ENCODE measurements at places on chromosomes 16 and 17.

GRCh38 chr17:65633988-65634387 is 72.5 kb upstream of the AXIN2 start:
- peak; percentile 17 for DNase-seq

GRCh38 chr17:73198930-73199260 is 6.0 kb downstream of the COG1 start:
- DNase-seq, result no peak

DNA sequence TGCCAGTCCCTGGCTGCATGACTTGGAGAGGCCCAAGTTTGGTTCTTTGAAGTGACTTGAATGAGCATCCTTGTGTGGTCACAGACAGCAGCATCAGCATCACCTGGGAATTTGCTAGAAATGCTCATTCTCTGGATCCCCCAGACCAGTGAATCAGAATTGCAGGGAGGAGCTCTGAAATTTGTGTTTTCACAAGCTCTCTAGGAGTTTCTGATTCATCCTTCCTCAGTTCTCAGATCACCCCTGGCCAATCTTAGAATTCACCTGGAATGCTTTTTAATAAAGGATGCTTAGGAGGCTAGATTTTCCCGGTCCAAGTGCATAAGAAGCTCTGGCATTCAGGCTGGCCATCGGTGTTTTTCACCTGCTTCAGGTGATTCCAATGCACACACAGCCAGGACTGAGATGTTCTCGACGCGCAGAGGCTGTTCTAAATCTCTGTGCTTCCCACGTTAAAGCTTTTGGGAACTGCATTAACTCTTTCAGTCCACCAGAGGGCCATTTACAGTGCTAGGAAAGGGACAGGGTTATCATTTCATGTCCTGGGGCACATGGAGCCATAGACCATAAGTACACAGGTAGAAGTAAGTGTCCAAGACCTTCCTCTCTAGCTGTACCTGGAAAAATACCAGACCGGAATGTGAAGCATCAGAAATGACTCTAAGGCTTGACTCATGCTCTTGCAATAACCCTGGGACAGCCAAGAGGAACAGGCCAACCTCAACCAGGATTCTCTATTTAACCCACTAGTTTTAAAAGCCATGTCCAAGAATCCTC is 85.7 kb upstream of the XYLT1 start:
- DNase-seq, result no peak

GRCh38 chr17:79937391-79938335 is 98.0 kb downstream of the TBC1D16 start:
- DNase-seq, result no peak

DNA sequence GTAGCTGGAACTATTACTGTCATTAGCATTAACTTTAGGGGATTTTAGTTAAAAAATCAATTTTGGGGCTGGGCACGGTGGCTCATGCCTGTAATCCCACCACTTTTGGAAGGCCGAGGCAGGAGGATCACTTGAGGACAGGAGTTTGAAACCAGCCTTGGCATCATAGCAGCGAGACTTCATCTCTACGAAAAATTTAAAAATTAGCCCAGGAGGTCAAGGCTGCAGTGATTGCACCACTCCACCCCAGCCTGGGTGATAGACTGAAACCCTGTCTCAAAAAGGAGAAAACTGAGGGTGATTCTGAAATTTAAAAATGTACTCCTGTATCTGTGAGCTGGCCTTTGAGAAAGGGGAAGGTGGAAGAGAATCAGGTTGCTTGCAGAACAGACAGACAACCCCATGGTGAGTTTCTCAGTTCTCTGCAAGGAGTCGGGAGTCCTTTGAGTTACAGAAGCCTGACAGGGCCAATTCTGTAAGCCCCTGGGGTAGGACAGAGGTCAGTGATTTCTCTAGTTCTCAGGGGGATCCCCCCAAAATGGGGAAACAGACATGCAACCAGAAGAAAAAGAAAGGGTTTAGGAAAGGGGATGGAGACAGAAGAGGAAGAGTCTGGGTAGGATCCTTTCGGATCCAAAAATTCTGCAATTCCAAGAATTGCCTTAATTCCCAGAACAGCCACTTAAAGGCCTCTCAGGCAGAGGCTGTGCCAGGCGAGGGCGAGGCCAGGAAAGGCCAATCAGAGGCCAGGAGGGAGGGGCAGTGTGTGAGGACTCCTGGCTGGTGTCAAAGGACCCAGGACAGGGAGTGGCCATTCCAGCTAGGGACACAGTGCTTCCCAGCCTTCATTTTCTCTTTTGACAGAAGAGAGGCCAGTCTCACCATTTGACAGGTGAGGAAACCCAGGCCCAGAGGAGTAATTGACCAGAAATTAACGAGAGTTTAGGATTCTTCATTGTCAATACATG is 6.7 kb downstream of the NUPR1 start:
- no peak for DNase-seq

- DNase-seq, result no peak
Measured at GRCh38 chr16:48596326-48596725, 13.7 kb downstream of the N4BP1 start.

- no peak for DNase-seq
Measured at GRCh38 chr17:66301367-66301863, 998 bp upstream of the PRKCA start.

DNA sequence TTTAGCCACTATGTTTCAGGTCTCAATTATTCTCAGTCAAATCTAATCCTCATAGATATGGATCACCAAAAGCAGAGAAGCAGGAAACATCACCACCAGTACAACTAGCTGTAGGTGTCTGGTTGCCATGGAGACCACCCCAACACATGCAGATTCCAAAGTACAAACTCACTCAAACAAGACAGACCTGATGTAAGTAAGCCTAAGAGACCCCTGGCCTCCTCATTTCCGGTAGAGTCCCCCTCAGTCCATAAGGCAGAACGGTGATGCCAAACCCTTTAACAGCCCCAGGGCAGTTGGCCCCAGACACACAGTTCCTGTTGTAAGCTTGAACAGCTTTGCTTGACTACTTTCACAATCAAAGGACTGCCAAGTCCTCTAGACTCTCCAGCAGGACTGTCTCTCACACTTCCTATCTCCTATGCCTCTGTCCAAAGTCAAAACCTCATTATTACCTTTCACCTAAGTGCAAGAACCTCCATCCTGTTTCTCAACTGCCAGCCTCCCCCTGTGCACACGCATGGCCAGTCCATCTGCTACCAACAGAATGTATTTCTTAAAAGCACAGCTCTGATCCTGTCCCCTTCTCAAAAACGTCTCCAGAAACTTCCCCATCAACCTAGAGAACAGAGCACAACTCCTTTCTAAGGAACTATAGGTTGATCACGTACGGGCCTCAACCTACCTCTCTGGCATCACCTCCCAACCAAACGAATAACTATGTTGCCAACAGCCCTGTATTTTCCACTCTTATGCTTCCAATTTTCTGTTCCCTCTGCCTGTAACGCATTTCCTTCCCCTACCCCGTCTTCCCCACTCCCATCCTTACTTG is 23.9 kb downstream of the SLC39A11 start:
- no peak for DNase-seq

- no peak for DNase-seq
Measured at GRCh38 chr16:70391881-70392481, 45.3 kb downstream of the DDX19A start.

GRCh38 chr17:81249223-81250040 is 10.3 kb downstream of the NDUFAF8 start:
- DNase-seq, result no peak

DNA sequence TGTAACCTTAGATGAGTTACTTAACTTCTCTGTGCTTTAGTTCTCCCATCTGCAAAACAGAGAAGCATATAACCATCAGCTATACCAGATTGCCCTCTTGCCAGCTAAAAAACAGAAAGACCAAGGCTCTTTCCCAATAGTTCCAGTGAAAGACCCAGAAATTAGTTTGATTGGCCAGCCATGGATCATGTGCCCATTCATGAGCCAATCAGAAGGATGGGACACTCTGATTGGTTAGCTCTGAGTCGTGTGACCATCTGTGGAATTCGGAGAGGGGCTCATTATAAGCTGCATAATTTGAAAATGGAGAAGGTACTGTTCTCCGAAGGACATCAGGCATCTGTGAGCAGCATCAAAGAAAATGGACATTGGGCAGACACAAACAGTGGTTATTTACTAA is 155.2 kb downstream of the ABCC12 start:
- DNase-seq, result no peak

DNA sequence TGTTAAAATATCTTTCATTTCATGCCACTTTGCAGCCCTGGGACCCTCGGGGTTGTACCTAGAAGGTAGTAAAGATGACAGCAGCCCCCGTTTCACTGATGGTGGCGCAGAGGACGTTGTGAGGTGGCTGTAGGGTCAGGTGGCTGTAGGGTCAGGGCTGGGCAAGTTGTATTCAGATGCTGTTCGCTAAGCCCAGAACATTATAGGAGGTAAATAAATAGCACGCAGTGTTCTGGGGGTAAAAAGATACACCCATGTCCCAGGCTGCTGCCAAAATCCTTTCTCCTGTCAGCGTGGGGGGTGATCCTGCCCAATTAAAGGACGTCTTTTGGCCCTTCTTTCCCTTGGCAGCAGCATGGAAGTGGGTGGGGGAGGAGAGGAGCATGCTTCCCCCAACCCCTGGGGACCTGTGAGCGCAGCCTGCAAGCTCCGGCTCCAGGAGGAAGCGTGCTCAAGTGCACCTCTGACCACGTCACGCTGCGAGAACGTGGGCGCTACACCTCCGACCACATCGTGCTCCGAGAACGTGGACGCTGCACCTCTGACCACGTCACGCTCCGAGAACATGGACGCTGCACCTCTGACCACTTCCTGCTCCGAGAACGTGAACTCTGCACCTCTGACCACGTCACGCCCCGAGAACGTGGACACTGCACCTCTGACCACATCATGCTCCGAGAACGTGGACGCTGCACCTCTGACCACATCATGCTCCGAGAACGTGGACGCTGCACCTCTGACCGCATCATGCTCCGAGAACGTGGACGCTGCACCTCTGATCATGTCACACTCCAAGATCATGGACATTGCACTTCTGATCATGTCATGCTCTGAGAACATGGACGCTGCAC is 182.1 kb downstream of the RPTOR start:
- DNase-seq, result no peak

DNA sequence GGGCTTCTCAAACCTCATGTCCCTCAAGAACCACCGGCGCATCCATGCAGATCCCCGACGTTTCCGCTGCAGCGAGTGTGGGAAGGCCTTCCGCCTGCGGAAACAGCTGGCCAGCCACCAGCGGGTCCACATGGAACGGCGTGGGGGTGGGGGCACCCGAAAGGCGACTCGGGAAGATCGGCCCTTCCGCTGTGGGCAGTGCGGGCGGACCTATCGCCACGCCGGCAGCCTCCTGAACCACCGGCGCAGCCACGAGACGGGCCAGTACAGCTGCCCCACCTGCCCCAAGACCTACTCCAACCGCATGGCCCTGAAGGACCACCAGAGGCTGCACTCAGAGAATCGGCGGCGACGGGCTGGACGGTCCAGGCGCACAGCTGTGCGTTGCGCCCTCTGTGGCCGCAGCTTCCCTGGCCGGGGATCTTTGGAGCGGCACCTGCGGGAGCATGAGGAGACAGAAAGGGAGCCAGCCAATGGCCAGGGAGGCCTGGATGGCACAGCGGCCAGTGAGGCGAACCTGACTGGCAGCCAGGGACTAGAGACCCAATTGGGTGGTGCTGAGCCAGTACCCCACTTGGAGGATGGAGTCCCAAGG is 5.9 kb downstream of the ZNF646 start:
- DNase-seq, result no peak

DNA sequence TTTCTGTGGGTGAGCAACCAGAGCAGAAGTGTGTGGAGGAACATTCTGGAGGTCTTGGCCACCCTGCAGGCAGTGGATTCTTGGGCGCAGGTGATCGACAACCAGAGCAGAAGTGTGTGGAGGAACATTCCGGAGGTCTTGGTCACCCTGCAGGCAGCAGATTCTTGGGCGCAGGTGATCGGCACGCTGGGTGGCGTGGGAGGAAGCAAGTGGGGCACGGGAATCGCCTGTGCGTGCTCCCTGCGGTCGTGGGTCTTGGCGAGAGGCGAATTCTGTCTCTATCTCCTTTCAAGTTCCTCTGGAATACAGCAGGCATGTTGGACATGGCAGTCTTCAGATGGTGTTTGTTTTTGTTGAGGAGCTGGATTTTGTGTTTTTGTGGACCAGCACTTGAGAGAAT is 30.7 kb upstream of the ZNF750 start:
- DNase-seq, result no peak

DNA sequence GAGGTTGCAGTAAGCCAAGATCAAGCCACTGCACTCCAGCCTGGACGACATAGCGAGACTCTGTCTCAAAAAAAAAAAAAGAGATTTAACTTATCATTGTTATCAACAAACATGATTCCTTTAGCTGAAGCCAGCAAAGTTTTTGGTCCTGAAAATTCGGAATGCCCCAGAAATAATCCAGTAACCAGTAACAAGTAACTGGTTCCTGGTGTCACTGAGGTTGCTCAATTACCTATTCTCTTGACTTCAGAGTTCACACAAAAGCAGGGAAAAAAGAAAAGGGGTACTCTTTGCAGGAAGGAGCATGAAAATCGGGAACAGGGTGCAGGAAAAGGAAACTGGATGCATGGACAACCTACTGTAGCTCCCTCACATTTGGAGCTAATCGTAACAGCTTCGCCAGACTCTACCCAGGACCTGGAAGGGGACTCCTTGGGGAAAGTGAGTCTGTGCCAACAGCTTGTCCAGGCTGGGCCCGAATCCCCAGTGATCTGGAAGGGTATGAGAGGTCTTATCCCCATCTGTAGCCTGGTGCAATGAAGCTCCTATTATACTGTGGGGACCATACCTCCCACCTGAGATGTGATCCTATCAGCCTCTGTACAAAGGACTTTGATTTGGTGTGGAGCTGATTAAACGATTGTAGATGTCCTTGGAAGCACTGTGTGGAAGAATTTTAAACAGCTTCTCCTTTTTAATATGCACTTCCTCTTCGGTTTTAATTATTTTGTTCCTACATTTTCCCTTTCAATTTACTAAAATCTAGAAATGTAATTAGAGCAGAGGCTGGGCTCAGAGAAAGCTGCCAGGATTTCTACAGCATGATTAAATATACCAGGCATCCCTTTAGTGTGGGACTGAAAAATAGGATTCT is 3.4 kb upstream of the SPOP start:
- no peak for DNase-seq

DNA sequence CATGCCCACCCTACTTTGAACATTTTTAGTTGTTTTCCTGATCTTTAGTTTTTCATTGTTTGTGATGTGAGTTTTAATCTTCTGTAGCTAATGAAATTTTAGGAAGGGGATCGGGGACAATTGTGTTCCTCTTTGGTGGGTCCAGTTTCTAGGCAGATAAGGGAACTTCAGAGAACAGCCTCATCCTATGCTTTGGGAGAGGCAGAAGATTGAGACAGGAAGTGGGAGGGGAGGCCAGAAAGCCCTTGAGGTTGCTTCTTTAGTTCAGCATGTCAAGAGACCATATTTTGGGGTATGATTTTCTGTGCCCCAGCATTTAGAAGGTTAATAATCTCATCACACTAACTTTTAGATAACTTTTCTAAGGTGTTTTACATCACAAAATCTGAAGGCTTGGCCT is 191.0 kb downstream of the TANC2 start:
- no peak for DNase-seq

DNA sequence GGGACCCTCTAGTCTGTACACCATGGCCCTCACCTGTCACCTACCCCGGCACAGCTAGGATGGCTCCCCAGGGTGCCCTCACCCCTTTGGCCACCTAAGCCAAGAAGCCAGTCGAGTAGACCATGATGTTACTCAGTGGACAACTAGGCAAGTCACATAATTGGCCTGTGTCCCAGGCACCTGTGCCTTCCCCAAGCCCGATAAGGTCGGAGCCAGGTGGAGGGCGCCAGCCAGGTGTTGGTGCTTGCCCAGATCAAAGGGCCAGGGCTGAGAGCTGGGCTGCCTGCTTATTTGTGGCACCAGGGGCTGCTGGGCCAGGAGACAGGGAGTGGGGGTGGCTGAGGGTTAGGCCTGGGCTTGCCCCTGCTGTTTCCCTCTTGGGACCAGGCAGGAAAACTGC is 16.8 kb downstream of the SPNS2 start:
- no peak for DNase-seq

GRCh38 chr17:79832218-79833109 is 6.8 kb downstream of the CBX4 start:
- no peak for DNase-seq
